Colonic mucosa (tissue), 4 donors: ENCODE measurements at places on chromosomes 12 and 14.

- no peak for DNase-seq
Observed at GRCh38 chr12:63496654-63497053, 171.6 kb downstream of the DPY19L2 start.

GRCh38 chr14:95885866-95886265 is 9.2 kb downstream of the TUNAR start:
- no peak for DNase-seq

DNA sequence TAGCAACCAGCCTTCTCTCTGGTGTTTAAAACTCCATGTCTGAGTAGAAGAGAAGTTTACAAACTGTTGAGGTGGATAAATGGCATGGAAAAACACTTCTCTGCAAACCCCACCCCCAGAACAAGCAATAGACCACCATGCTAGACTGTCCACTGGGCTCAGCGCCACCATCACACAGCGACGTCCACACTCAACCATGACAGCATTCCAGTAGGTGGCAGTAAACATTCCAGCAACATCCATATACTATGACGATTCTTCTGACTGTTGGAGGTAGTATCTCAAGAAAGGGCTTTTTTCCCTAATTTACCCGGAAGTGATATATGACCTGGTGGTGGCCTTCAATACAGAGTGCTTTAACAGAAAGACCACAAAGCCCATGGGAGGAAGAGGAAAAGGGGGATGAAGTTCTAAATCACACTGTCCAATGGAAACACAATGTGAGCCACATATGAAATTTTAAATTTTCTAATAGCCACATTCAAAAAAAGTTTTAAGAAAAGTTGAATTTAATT is 152.2 kb downstream of the SLC15A4 start:
- DNase-seq: no peak

- DNase-seq: no peak
Observed at GRCh38 chr14:104401785-104402184, 177.8 kb upstream of the C14orf180 start.

DNA sequence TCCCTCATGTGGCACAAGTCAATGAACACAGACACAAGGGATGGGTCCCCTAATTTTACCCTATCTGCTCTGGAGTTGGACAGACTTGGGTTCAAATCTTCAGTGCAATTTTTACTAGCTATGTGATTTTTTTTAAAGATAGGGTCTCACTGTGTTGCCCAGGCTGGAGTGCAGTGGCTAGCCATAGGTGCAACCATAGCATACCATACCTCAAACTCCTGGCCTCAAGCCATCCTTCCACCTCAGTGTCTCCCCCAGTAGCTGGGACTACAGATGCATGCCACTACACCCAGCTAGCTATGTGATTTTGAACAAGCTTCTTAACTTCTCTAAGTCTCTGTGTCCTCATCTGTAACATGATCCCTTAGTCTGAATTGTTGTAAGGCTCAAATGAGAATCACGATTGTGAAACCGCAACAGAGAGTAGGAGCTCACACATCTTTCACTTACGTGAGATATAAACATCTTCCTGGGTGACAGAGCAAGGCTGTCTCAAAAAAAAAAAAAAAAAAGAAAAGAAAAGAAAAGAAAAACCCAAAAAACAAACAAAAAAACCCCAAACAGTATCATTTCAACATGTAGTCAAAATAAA is 4.7 kb downstream of the CALCOCO1 start:
- DNase-seq: no peak

DNA sequence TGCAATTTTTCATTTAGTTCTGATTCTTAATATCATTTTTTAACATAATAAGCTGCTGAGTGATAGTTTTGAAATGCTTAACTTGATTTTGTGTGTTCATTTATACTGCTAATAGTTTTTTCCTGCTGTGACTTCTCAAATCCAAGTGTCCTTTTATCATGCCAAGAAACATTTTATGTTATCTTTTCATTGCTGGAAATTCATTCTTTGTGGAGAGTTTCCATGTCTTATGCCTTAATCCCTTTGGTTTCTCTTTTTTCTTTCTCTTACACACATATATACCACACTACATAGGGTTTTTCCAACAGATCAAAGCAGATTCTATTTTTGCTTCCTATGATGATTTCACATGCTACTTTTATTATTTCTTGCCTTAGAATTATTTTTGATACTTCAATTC is 981.1 kb downstream of the SLC6A15 start:
- no peak for DNase-seq

- no peak for DNase-seq
Observed at GRCh38 chr12:68290126-68290525, 36.7 kb upstream of the IL22 start.

DNA sequence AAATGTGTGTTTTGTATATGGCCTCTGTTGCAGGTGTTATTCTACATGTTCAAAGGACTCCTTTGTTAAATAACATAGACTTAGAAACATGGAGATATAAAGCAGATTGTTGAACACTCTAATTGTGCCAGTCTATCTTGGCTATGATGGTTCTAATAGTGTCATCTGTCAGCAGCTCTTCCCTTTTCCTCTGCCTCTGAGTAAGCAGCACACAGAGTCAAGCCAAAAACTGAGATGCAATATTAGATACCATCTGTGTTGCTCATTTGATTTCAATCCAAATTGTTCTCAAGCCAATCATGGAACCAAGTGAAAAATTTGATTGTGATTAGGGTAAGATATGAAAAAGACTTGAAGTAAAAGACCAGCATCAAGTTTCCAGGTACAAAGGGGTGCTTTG is 871.1 kb upstream of the MGAT4C start:
- DNase-seq: no peak

DNA sequence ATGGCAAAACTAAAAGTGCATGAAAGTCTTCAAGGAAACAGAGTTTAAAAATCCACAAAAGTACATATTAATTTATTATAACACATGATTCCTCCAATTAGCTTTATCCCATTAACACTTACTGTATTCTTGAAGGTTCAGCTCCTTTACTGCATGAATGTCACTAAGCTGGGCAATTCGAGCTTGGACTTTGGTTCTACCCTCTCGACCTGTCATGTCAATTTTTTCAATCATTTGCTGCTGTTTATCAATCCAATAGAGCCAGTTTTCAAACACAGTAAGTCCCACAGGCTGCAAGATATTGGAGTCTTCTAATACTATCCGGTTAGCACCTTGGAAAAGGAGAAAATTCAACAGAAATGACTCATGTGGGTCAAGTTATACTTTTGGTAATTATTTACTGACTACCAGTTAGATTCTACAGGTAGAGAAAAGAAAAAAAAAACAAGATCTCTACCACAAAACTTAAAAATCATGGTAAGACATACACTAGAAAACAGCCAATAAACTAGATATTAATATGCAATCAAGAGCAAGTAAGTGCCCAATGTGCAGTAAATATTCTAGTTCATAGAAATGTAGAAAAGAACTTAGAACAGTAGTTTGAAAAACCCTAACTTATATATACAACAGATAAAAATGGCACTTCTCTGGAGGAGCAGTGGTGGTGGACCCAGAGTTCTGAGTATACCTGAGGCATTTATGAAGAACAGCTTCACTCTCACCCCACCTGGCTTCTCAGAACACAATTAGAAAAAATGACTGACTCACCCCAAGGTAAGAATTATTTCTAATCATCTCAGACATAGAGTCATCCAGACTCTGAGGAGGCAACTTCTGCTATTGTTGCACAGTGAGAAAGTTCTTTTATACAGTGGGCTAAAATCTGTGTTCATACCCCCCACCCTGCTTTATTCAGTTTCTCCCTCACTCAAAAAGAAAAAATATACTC is 67.7 kb downstream of the BCL2L14 start:
- no peak for DNase-seq

DNA sequence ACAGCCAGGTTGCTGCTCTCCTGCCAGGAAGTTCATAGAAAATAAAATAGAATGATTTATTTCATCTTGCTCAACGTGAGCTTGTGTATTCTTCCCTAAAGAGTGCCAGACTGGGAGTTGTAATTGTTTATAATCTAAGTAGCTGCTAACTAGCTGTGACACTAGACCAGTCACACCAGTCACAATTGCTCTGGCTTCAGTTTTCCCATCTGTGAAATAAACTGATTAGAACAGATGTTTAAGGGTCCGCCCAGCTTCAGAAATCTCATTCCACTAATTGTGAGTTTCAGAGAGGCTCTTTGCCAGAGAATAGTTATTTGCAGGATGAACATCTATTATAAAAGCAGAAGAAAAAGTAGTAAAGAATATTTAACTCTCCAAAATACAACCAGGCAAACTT is 55.6 kb upstream of the ZDHHC17 start:
- no peak for DNase-seq

GRCh38 chr12:14239935-14240872 is 125.3 kb upstream of the ATF7IP start:
- peak; percentile 81 for DNase-seq

DNA sequence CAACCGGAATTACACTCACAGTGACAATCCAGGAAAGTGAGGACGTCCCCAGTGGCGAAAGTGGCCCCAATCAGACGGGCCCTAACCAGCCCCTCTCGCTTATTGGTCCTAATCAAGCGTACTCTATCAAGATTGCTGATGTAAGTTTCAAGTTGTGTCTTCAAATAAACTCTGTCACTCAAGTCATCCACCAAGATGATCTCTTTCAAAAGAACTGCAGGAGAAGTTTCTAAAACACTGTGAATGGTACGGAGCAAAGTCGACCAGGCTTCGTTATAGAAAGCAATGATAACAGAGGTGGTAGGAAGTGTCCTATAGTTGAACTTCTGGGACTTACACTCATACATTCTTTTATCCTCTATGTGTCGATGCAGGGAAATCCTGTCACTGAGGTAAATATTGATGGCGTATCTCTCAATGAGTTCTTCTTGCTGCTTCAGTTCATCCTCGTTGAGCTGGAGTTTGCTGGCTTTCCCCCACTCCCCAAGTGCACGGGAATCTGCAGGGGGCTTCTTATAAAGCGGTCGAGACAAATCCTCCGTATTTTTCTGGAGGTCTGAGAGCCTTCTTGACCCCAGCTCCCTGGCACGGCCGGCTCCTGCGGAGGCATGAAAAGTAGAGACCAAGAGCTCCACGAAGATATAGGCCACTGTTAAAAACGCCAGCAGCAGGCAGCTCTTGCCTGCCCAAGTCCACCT is 604 bp downstream of the GALNT4 start:
- DNase-seq: peak; percentile 49

DNA sequence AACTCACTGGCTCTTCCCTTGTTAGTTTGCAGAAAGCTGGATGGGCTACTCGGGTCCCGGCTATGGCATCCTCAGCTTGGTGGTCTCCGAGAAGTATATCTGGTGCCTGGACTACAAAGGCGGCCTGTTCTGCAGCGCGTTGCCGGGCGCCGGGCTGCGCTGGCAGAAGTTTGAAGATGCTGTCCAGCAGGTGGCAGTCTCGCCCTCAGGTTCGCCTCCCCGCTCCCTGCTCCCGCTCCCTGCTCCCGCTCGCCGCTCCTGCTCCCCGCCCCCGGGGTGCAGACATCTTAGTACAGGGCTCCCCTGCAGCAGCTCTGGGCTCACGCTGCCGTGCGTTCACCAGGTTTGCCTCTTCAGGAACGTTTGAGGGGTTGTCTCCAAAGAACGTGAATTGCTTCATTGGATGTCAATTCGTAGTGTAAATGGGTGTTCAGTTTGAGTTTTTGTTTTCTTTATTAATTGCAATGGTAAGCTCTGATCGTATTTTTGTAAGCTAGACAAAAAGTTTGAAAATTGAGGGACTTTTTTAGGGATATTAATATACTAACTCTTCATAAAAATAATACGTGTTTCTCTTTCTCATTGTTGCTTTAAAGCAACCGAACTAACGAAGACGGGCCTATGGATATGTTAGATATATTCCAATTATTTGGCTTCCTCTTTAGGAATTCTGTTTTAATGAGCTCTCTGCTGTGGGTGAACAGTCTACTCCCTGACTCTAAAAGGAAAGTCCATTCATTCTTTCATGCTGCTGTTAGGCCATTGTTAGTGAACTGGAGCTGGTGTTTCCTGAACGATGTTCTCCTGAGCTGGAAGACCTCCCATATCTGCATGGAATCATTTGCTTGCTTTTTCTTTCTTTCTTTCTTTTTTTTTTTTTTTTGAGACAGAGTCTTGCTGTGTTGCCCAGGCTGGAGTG is 71.3 kb downstream of the ANKRD9 start:
- peak; percentile 92 for DNase-seq

DNA sequence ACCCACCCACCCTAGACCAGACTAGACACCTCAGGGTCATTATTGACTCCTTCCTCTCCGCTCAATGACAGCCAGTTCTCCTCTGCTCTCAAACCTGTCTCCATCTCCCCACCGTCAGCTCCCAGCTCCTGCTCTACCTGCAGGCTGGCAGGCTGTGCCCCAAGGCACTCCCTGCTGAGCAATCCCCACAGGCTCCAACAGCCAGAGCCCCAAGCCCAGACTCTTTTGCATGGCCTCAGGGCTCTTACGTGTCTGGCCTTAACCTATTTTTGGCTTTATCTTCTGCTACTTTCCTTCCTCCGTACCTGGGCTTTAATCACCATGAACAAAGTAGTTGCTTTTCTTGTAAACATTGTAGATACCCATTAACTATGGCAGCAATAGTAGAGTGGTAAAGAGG is 162.9 kb upstream of the PRMT8 start:
- no peak for DNase-seq

- DNase-seq: no peak
Observed at GRCh38 chr12:100827901-100828520, 33.4 kb downstream of the ANO4 start.

- DNase-seq: no peak
Observed at GRCh38 chr12:95443459-95443858, 30.5 kb upstream of the METAP2 start.

GRCh38 chr12:64256166-64256800 is 34.2 kb upstream of the KICS2 start:
- no peak for DNase-seq

- DNase-seq: no peak
Observed at GRCh38 chr12:45831590-45831989, 102.1 kb downstream of the ARID2 start.

DNA sequence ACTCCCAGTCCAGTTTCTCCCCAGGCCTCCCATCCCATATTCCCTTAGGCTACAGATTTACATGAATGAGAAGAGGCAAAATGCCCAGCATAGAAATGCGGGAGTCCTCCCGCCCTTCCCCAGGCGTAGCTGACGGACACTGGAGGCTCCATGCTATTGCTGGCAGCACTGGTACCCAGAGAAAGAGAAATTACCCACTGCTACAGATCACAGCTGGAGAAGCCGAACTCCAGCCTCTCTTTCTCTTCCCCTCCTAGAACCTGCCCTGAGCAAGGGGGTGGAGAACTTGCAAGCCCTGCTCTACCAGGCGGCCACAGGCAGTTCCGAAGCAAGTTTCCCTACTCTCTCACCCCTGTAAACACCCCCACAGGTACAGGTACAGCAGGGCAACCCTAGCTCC is 3.6 kb downstream of the LTBR start:
- no peak for DNase-seq

GRCh38 chr14:22979748-22980392 is 2.5 kb downstream of the AJUBA start:
- DNase-seq: no peak

DNA sequence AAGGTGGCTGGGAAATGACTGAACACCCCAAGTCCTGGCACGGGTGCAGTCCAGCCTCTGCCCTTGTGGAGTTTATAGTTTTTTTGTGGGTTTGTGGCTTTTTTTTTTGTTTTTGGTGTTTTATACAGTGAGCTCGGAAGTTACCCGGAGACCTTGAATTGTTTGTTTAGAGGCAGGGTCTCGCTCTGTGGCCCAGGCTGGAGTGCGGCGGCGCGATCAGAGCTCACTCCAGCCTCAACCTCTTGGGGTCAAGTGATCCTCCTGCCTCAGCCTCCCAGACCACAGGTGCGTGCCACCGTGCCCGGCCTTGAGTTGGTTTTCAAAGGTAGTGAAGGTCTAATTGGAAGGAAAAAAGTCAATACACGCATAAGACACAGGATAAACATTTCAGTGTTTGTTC is 879 bp upstream of the ANHX start:
- DNase-seq: no peak
